ENCODE measurements at places on chromosomes 5 and 9.

DNA sequence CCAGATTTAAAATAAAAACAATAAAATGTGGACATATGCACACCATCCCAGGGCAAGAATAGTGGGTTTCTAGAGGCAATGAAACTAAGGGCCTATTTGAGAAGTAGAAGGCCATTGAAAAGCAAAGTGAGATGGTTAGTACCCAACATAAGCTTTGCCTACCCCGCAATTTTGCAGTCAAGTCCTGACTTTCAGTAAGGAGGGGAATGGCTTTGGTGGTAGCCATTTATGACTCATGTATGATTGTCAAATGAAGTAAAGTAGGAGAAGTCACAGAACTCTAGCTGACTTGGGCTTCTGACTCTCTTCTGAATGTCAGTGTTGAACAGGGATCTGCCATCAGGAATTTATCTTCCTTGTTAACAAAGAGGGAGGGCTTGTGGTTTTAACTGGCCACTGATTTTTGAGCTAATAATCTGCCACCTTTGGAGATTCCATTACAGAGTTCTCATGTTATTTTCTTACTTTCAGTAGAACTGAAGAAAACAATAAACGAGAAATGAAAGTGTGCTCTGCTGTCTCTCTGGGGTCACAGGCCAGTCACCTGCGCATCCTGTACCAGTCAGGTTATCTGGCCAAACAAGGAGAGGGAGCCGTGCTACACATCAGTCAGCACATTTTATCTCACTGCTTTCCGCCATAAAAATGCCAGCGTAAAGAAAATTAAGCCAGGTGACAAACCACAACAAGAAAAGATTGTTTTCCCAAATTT is 14.3 kb upstream of the SNCAIP start:
- DNase-seq, result no peak

GRCh38 chr9:36029765-36030528 is 6.8 kb upstream of the RECK start:
- DNase-seq, result no peak

DNA sequence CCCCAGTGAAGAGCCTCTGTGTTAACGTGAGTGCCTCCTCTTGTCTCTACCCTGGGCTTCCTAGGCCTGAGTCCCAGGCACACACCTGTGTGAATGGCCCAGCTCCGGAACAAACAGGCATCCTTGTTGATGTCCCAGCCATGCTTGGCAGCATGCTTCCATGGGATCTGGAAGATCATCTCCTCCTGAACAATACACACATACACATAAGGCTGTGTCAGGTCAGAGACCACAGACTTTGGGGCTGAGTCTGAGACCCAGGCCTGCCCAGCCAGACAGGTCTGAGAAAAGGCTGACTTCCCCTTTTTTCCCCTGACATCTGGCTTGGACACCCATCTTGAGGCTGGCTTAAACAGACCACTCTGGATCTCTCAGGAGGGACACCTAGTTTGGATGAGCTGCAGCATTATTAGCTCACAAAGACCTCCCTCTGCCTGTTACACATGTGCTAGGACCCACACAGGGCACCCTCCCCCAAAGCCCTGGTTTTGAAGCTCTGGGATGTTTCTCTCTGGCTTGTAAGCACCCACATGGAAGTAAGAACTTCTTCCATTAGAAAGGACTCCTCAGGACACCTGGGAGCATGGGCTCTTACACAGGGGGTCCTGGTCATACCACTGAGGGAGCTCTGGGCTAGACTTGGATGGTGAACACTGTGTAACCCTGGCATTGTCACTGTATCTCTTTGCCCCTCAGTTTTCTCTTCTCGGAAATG is 2.6 kb downstream of the IRF1 start:
- peak; percentile 55 for DNase-seq

DNA sequence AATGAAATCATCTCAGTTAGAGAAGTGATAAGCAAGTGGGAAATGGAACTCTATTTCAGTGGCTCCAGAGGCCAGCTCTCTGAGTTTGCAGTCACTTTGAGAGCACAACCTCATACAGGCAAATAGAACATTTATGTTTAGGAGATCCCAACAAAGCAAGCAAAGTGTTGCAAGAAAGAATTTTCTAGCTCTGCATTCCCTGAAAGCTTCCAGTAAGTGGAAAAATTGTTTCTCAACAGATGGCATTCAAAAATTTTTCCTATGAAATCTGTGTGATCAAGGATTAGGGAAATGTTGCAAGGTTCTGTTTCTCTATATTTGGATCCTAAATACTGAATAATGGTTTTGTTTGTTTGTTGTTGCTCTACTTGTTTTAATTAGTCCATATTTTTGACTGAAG is 764.2 kb upstream of the ZNF608 start:
- no peak for DNase-seq

DNA sequence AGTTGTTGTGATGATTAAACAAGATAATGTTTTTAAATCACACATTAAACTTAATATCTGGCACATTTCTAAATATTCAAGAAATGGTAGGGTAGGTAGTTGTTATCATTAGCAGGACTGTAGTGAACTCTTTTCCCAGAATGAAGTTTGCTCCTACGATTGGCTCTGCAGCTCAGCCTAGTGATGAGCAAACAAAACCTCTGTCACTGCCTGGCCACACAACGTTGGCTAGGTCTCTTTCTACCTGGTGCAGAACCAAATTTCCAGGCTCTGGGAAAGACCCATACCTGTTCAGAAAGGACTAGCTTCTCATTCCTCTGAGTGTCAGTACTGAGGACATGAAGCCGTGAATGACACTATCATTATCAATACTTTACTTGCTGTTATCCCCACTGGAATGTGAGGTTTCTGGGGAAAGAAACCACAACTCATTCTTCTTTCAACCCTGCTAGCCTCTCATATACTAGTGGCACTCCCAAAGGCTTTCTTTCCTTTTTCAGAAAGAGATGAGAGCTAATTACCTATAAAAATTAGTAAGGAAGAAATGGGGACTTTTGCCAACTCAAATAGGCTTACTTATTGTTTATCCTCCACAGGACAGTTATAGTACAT is 219.3 kb upstream of the TRIM32 start:
- DNase-seq, result no peak

DNA sequence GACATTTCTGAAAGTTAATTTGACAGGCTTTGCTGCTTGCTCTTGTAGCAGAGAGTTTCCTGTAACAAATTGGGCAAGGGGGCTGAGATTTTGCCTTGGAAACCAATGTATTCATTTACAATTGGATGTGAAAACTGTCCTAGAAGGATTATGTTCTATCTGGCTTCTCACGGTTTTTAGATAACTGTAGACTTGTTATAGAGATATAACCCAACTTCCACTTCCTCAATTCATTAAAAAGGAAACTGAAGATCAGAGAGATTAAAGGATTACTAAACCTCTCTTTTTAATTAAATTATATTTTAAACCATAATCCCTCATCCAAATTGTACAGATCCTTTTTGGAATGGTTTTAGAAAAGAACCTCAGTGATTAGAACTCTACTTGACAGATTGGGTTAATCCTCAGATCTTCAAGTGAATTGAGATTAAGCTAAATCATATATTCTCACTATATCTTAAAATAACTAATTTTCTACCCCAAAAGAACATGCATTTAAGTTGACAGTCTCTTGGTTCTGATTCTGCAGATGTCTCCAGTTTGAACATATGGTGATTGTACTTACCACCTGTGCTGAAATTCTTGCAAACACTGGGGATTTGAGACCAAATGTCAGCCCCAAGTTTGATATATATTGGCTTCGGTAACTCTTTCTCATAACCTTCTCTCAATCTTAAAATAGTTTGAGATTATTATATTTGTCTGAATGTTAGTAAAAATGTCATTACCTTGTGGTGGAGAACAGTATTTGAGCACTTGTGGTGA is 130.1 kb upstream of the C9orf72 start:
- no peak for DNase-seq

GRCh38 chr9:11779971-11780370 is 913.2 kb upstream of the TYRP1 start:
- no peak for DNase-seq

- DNase-seq, result no peak
Observed at GRCh38 chr9:127865645-127866464, 11.4 kb upstream of the ENG start.

DNA sequence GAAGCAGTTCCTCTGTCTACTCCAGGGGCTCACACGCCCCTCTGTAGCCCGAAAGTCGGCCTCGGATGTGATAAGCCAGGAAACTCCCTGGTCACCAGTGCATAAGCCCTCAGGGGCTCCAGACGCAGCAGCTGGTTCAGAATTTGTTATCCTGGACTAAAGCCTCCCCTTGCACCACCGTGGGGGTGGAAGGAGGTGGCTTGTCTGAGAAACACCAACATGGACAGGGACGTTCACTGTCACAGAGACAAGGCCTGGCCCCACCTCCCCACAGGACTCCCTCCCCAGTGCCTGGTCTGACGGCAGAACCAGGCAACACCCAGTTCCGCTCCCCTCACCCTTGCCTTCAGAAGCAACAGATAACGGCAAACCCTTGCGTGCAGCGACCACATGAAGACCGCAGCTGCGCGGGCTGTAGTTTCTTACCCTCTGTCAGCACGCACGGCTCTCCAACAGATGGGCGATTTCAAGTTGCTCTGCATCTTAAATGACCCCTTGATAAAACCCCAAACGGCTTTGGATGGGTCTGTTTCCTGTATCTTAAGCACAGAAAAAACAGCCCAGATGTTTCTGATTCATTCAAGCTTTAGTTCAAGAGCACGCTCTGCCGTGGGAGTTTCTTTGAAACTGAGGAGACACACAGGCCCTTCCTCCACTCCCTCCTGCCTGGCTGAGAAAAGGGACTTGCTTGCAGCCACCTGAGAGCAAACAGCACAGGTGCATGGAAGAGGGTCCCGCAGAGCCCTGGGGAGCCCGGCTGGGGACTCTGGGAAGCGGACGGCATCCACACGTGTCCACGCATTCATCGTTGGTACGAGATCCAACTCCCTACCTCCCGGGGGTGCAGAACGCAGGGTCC is 44.7 kb upstream of the NKD2 start:
- peak; percentile 70 for DNase-seq

Measured in stimulated activated naive CD8-positive, alpha-beta T cell treated with anti-CD3 and anti-CD28 coated beads, Interleukin-15, amount 100 ng/mL, for 72 hours (primary cell).